ENCODE measurements at places on chromosomes 16 and 17.

DNA sequence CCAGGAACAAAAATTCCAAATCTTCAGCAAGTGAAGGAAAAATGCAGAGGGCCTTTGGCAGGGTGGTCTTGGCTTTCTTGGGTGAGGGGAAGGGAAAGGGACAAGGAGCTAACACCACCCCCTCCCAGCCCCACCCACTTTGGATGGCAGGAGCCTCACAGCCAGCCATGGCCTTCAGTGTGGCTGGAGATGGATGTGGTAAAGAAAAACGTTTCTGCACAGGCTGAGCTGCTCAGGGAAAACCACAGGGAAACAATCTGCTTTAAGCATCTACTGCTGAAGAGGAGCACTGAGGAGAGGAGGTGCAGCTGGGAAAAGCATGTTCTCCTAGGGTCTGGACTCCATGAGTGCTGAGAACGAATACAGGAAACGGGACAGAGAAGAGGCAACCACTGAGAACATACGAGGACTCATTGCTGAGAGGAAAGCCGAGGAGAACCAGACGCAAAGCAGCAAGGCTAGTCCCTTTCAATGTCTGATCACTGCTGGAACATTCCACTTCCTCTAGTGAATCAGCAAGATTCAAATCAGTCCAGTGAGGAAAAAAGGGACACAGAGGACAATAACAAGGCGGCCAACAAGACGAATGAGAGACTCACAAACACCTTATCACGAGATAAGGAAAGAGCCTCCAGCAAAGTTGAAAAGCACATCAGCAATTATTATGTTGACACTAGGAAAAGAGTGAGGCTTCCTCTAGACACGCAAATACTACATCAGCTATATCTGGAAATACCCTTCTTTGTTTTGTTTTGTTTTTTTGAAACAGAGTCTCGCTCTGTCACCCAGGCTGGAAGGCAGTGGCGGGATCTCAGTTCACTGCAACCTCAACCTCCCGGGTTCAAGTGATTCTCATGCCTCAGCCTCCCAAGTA is 41.7 kb downstream of the ZZEF1 start:
- DNase-seq = no peak

GRCh38 chr17:77382356-77382911 is 241.7 kb downstream of the SEC14L1 start:
- peak; percentile 39 for DNase-seq

GRCh38 chr17:10119203-10120108 is 79.0 kb downstream of the GAS7 start:
- DNase-seq = no peak

GRCh38 chr16:67415872-67416793 is at the start of gene ZDHHC1:
TSS of gene ZDHHC1 (minus strand) at chr16:67416477. CDS start at chr16:67407775, 8,702 bp downstream.
- peak; percentile 43 for DNase-seq

- DNase-seq = no peak
Measured at GRCh38 chr17:75168998-75169397, 13.8 kb downstream of the SUMO2 start.

GRCh38 chr17:82065193-82065637 is 389 bp downstream of the DUS1L start:
- DNase-seq = no peak

- no peak for DNase-seq
Measured at GRCh38 chr16:49453021-49453420, 79.4 kb downstream of the C16orf78 start.

Data from stimulated activated CD4-positive, alpha-beta T cell treated with anti-CD3 and anti-CD28 coated beads, Interleukin-1b, Interleukin-23, amount 100 ng/mL, for 48 hours (primary cell).